ENCODE measurements at places on chromosomes 7 and 10. TPM values are rescaled to one million over a fixed set of nuclear protein-coding genes. Genes with fewer than 3 reads are reported as not detected.

- H3K4me3 ChIP-seq = no peak overlapping the region
- no peaks in the 10 kb centered on the region for H3K36me3 ChIP-seq
- H3K4me1 ChIP-seq = no peaks in the 10 kb centered on the region
- no peaks in the 10 kb centered on the region for H3K27me3 ChIP-seq
- DNase-seq = no peak
- no peak overlapping the region for H3K27ac ChIP-seq
Measured at GRCh38 chr7:41899823-41900433, 197.0 kb upstream of the INHBA start.

DNA sequence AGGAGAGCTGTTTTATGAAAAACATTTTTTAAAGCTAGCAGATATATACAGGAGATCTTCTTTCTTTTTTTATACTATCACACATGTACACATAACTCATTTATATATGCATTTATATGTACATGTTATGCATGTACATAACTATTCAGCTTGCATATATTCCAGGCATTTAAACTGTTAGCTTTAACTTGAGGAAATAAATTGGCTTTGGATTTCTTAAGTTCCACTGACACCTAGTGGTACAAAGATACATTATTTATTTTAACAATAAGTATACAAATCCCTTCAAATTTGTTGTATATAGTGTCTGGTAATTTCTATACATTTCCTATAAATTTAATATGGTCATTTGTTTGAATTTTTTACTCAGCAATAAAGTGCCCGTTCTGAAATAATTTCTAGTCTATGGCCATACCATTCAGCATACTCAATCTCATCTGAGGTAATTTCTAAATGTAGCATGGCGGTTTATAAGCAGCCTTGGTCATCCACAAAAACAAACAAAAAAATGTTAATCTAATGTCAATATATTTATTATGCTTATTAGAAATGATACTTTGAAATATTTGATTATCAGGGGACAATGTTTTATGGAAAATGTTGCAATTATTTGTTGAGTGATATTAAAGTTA is 11.6 kb downstream of the ZDHHC6 start:
- peaks cover 37% of the 10 kb centered on the region for H3K36me3 ChIP-seq
- no peaks in the 10 kb centered on the region for H3K4me1 ChIP-seq
- DNase-seq = peak; percentile 43

DNA sequence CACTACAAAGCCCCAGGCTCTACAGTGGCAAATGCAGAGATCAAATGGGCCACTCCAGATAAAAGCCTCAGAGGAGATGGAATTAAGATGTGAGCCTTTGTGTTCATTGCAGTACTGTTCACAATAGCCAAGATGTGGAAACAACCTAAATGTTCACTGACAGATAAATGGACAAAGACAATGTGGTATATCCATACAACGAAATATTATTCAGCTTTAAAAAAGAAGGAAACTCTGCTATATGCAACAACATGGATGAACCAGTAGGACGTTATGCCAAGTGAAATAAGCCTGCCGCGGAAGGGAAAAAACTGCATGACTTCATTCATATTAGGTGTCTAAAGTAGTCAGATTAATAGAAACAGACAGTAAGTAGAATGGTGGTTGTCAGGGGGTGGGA is 170.5 kb upstream of the TBX20 start:
- H3K4me3 ChIP-seq = no peak overlapping the region
- no peak overlapping the region for H3K27ac ChIP-seq
- no peaks in the 10 kb centered on the region for H3K27me3 ChIP-seq
- H3K4me1 ChIP-seq = no peaks in the 10 kb centered on the region

GRCh38 chr10:17918187-17918903 is 33.4 kb upstream of the SLC39A12 start:
- H3K27me3 ChIP-seq = no peaks in the 10 kb centered on the region
- no peak overlapping the region for H3K27ac ChIP-seq
- no peak overlapping the region for H3K4me3 ChIP-seq
- no peak for DNase-seq

DNA sequence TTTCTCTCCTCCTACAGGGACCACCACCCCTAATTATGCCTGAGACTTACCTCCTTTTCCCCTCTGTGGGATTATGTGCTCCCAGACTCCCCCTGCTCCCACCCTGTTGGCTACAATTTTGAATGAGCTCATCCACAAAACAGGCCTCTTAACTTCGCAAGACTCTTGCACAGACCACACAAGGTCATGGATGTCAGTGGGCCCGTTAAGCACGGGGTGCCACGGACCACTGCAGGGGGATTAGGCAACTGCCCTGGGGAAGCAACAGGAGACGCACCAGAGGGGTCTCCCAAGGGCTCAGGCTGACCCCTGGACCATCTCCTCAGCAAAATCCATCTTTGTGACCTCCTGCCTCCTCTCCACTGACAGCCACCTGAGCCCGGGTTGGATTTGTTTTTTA is 42.1 kb upstream of the COL13A1 start:
- no peak overlapping the region for H3K27ac ChIP-seq
- H3K27me3 ChIP-seq = peaks cover 28% of the 10 kb centered on the region
- no peak overlapping the region for H3K4me3 ChIP-seq

GRCh38 chr7:107387573-107388219 is 82.2 kb upstream of the GPR22 start:
- DNase-seq = no peak
- no peak overlapping the region for H3K4me3 ChIP-seq
- no peaks in the 10 kb centered on the region for H3K27me3 ChIP-seq
- H3K4me1 ChIP-seq = peaks cover 11% of the 10 kb centered on the region
- H3K27ac ChIP-seq = no peak overlapping the region
- no peaks in the 10 kb centered on the region for H3K36me3 ChIP-seq

DNA sequence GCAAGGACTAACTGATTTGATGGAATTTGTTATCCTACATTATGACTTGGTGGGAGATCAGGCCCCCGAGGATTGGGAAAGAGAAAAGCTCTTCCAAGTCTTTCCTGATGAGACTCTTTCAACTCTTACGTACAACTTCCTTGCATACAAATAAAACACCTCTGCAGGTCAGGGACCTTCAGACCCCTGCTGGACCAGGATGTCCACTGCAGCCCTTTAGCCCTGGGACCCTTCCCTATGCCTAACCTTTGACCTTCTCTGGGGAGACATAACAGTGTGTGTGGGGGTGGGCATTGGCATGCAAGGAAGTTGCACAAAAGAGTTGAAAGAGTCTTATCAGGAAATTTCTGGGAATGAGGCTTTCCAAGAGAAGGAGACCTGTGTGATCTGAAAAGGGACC is 859.4 kb downstream of the TYW1 start:
- H3K4me3 ChIP-seq = no peak overlapping the region
- H3K36me3 ChIP-seq = no peaks in the 10 kb centered on the region
- peaks cover 4% of the 10 kb centered on the region for H3K27me3 ChIP-seq
- DNase-seq = no peak

DNA sequence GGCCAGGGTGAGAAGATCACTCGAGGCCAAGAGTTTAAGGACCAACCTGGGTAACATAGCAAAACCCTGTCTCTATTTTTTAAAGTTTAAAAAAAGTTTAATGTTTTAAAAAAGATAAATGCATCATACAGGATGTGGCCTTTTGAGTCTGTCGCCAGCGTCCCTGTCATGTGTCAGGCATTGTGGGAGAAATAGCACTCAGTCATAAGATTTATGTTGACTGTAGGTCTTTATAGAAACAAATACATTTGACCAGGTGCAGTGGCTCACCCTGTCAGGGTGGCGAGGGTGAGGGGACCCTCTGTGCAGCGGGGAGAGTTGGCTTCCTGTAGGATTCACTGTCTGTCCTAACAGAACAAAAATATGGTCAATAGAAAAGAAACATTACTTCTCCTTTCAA is 63.5 kb upstream of the SH2B2 start:
- peaks cover 27% of the 10 kb centered on the region for H3K4me1 ChIP-seq
- no peak overlapping the region for H3K27ac ChIP-seq
- no peak for DNase-seq
- H3K4me3 ChIP-seq = no peak overlapping the region
- no peaks in the 10 kb centered on the region for H3K27me3 ChIP-seq
- peaks cover 13% of the 10 kb centered on the region for H3K36me3 ChIP-seq

ELMO1 gene
- 23.8 TPM for total RNA-seq

IFIT2 gene
- 6.4 TPM for total RNA-seq

PALS2 gene
- 52.2 TPM for total RNA-seq

PDK4 gene
- total RNA-seq = 13.6 TPM
